ENCODE measurements at places on chromosomes 13 and 19. TPM values are rescaled to one million over a fixed set of nuclear protein-coding genes. Genes with fewer than 3 reads are reported as not detected.

The SPRY2 gene
- 8.7 TPM for total RNA-seq

The CNN1 gene
- 0.35 TPM for total RNA-seq

The ZNF333 gene
- 1.2 TPM for total RNA-seq

The NLRP13 gene
- total RNA-seq = not detected

The KIR3DL2 gene
- total RNA-seq = not detected

The ATCAY gene
- 0.13 TPM for total RNA-seq

The CYTH2 gene
- total RNA-seq = 47.4 TPM
